ENCODE measurements at places on chromosomes 1 and 21. TPM values are rescaled to one million over a fixed set of nuclear protein-coding genes. Genes with fewer than 3 reads are reported as not detected.

GRCh38 chr1:92443893-92444292 is 42.8 kb downstream of the GFI1 start:
- no peak for DNase-seq

GRCh38 chr1:228141226-228142044 is 1.4 kb downstream of the GUK1 start:
- peak; percentile 81 for DNase-seq

DNA sequence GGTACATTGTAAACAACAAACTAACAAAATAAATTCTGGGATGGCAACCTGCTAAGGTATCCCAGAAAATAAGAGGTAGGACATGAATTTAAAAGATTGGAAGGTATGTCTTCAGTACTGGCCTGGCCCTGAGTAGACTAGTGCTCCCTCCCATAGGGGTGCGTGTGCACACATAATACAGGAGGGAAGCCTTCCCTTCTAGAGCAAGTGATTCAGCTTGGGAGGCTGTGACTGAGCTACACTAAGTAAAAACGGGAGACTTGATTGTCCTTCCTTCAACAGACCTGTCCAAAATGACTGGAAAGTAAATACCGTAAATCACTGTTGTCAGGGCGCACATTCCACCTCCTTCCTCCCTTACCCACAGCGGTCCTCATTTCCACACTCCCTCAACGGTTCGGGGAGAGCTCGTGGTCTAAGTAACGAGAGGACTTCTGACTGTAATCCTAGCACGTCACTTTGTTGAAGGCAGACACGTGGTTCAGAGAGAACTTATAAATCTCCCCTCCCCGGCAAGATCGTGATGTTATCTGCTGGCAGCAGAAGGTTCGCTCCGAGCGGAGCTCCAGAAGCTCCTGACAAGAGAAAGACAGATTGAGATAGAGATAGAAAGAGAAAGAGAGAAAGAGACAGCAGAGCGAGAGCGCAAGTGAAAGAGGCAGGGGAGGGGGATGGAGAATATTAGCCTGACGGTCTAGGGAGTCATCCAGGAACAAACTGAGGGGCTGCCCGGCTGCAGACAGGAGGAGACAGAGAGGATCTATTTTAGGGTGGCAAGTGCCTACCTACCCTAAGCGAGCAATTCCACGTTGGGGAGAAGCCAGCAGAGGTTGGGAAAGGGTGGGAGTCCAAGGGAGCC is at the start of gene TGFB2:
TGFB2 (plus strand) TSS at position 523 of the 859 bp plus-strand sequence. CDS start 1,366 bp downstream, outside the sequence.
- DNase-seq, result peak; percentile 89

DNA sequence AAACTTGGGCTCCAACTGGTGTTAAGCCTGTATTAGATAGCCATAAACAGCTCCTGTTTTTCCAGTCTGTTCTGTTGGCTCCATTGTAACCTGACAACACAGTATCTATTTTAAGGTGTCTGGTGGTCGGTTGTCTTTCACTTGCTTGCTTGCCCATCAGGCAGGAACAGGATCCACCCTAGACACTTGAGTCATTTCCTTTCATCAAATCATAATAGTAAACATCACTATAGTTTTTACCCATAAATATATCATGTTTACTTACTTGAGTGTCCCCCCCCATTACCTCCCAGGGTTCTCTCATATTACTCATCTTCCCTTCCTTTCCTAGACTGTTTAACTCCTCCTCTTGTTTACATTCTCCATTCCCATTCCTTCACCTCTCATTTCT is 2.9 kb downstream of the DDI2 start:
- peak; percentile 84 for DNase-seq

BACE2 gene
- total RNA-seq, result 7.1 TPM

DNA sequence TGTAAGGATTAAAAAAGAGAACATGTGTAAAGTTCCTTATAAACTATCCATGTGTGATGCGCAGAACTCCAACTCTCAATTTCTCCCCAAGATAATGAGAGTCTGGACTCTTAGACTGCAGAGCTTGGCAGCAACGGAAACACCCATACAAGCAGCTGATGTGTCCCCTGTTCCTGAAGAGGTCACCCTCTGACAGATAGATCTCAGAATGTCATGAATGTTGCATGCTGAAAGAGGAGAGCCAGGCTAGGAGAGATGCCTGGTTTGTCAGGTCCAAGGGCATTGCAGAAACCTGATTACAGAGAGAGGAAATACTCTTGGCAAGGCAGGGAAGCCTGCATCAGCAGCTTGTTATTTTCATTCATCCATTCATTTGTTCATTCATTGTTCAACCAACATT is 24.2 kb downstream of the MTARC1 start:
- no peak for DNase-seq

GRCh38 chr1:64790832-64791487 is 46.1 kb downstream of the RAVER2 start:
- DNase-seq, result no peak

- no peak for DNase-seq
These were observed 706.3 kb downstream of the ADGRL2 start for GRCh38 chr1:82507011-82507410.

GRCh38 chr1:58978096-58978495 is 194.2 kb upstream of the JUN start:
- DNase-seq, result no peak

ALX3 gene
- not detected for total RNA-seq

DNA sequence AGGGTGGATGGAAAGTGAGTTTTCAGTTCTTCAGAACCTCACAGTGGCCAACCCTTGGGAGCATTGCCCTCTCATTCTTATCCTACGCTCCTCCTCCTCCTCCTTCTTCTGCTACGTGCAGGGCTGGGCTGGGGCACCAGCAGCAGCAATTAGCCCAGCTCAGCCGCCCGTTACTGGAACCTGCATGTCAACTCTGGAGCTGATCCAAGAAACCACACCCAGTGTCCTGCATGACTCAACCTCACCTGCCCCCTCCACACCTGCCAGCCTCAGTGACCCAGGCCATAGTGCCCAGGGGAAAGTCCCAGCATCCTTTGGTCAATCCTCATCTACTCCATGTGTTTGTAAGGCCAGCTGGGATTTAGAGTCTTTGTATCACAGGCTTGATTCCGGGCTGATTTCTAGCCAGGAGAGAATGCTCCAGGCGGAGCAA is 12.6 kb downstream of the ELF3 start:
- DNase-seq, result no peak

DNA sequence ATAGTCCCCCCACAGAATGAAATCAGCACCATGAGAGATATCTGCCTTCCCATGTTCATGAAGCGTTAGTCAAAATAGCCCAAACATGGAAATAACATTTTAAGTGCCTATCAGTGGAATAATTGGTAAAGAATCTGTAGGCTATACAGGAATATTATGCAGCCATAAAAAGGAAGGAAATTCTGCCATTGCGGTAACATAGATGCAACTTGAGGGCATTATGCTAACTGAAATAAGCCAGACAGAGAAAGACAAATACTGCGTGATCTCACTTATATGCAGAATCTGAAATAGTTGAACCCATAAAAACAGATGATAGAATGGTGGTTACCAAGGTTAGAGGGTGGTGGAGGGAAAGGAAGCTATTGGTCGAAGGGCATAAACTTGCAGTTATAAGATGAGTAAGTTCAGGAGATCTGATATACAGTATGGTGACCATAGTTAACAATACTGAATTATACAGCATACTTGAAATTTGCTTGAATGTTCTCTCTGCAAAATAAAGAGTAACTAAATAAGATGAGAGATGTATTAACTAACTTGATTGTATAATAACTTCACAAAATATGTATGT is 699 bp upstream of the IL23R start:
- DNase-seq, result no peak

Data from fibroblast of villous mesenchyme (primary cell).